NCI-H1417 (cell line): ENCODE measurements at places on chromosomes 5 and 9.

GRCh38 chr9:109767404-109767803 is 12.6 kb upstream of the PALM2AKAP2 start:
- DNase-seq = no peak

- DNase-seq = no peak
Observed at GRCh38 chr5:134948911-134949310, 18.8 kb upstream of the CATSPER3 start.

DNA sequence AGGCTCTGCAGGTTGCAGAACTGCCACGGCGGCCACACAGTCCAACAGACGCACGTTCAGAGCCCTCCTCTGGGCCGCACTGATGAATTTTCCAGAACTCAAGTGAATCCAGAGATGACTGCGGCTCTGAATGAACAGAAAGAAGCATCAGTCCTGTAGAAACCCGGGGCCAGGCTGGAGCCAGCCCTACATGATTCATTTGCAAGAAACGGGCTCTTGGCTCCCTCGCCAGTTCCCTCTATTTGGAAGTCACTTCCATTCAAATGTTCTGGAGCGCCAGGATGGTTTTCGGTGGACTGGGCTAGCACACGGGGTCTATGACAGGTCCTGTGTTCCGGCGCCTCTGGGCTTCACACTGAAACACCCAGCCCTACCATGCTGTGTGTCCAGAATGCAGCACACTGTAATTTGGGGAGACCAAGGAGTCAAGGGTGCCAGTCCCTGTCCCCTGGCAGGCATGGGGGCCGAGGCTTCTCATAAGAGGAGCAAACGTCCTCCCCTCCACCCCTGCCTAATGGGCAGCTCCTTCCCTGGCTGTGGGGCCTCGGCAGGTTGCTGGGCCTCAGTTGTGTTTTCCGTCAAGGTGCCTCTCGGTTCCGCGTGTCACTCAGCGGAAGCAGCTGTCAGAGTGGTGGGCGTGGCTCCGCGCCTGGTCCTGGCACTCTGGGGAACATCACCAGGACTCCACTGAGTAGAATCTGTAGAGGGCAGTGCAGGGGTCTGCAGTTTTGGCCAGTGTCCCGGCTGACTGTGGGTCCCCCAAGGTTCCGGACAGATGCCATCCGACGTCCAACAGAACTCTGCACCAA is 18.1 kb upstream of the COL5A1 start:
- no peak for DNase-seq

DNA sequence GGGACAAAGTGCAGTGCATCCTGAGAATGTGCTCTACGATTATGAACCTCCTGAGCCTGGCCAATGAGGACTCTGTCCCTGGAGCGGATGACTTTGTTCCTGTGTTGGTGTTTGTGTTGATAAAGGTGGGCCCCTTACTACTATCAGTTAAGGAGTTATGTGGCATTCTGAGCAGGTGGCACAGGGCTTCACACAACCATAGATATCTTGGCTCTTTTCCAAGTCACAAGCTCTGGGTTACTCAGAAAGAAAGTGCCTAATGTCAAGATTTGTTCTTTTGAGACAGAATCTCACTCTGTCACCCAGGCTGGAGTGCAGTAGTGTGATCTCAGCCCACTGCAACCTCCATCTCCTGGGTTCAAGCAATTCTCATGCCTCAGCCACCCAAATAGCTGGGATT is 99.0 kb downstream of the GAPVD1 start:
- DNase-seq = no peak

DNA sequence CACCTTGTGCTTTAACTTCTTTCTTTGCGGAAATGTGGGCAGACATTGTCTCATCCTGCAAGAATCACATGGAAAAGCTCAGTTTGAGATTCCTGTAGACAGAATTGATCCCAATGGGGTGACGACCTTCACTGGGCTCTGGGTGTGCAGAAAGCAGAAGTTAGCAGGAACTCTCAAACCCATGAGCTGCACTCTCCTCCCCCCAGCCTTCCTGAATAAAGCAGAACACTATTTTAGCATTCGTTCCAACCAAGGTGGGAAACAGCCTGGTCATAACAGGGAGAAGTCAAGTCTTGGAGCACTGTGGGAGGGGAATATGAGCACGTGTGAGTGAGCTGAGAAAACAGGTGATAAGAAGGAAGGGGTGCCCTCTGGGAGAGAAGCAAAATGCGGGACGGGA is 87.4 kb upstream of the FER start:
- no peak for DNase-seq
